ENCODE measurements at places on chromosomes 6 and 20. TPM values are rescaled to one million over a fixed set of nuclear protein-coding genes. Genes with fewer than 3 reads are reported as not detected.

DNA sequence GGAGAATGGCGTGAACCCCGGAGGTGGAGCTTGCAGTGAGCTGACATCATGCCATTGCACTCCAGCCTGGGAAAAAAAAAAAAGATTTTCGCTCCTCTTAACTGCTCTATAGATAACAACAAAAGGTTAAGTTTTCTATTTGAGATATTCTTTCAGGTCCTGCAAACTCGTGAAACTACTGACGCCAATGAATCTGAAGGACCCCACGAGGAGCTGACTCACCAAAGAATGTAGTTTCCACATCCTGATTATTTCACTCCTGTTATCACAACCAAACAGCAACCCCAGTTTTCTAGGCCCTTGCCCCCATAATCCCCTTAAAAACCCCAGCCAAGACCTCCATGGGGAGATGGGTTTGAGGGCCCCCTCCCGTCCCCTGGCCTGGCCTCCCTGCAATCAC lies 58.7 kb downstream of the OTOR start:
- no peak for DNase-seq

GRCh38 chr20:11401988-11402387 lies 515.7 kb upstream of the BTBD3 start:
- no peak for DNase-seq

- DNase-seq: no peak
Observed at GRCh38 chr20:25622450-25623224, 1.2 kb downstream of the NANP start.

- no peak for DNase-seq
Observed at GRCh38 chr6:143128681-143129015, 68.0 kb downstream of the AIG1 start.

DNA sequence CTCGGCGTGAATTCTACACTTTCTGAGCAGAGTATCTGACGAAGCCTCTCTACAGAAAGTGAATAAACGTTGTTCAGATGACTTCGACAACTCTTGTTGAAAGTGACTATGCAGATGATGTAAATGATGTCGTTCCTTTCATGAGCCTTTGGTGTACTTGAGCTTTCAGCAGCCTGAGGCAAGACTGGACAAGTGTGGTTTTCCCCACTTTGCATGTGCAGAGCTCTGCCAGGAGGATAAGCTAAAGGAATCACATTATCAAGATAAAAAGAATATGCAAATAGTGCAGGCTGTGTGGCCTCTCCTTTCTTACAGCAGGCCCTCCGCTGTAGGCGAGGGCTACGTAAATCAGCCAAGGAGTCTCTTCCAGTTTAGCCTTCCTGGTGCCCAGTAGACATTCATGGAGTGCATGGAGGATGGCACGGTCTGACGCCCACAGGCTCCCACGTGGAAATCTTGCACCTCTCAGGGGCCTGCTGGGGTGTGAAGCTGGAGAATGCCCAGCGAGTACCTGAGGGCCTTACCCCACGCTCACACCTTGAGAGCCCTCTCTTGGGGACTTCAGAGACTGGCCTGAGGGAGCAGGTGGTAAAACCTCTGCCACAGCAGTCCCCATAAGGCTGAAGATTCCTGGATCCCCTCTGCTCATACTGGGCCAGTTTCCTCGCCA lies 54.9 kb downstream of the RPP40 start:
- no peak for DNase-seq

- peak; percentile 64 for DNase-seq
Observed at GRCh38 chr6:11918739-11919605, 93.1 kb upstream of the HIVEP1 start.

- DNase-seq: no peak
Observed at GRCh38 chr20:58891086-58891717, 38.7 kb downstream of the GNAS start.

- no peak for DNase-seq
Observed at GRCh38 chr6:55604021-55604420, 25.0 kb upstream of the HMGCLL1 start.

- no peak for DNase-seq
Observed at GRCh38 chr6:22906091-22906549, 336.8 kb downstream of the HDGFL1 start.

DNA sequence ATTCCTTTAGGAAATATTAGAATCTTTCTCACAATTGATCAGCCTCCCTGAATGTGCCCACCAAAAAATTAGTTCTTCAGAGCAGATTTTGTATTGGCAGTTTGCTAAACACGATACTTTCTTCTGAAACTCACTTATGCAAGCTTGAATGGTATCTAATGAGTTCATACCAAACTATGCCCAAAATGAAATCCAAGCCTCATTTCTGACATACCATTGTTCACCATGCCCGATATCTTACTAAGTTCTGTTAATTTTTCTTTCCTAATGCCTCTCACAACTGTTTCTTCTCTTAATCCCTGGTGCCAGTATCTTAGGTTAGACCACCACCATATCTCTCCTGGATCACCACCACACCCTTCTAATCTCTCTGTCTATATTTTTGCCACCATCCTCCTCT lies 755.9 kb downstream of the KIF16B start:
- DNase-seq: no peak

GRCh38 chr6:47737406-47737805 lies 39.0 kb downstream of the ADGRF4 start:
- no peak for DNase-seq

DNA sequence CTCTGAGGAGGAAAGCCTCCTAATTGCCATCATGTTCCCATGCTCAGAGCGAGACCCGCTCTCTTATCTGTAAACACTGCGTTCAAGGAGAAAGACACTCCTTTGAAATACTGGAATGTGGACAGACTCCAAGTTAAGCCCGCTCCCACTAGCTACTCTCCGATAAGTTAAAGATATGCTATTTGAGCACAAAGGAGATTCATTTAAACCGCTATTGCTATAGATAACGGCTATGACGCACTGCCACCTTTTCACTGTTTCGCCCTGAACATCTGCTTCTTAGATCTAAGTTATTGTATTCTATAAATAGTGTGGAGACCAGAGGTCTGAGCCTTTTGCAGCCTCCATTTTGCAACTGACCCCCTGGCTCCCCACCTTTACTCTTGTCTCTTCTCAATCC lies 82.3 kb downstream of the GPX5 start:
- DNase-seq: no peak

DNA sequence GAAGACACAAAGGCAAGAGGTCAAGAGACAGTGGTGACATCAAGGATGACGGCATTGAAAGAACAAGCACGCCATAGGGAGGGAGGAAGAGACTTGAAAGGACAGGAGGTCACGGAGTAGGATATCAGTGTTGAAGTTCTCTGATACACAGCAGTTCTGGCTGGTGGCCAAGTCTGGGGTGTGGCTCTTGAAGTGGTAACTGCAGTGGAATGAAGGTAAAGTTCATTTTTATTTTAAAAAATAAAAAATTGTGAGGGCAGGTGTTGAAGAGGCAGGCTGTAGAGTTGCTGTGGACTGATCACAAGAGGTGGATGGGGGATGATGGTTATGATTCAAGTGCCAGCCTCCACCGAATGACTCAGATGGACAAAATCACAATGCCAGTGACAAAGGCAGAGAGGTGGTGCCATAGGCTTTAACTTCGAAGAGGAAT lies 53.2 kb upstream of the BMP2 start:
- no peak for DNase-seq

GRCh38 chr6:44811456-44811855 lies 423.9 kb downstream of the CDC5L start:
- no peak for DNase-seq

GRCh38 chr20:17379651-17380050 lies 151.5 kb downstream of the BFSP1 start:
- no peak for DNase-seq

DNA sequence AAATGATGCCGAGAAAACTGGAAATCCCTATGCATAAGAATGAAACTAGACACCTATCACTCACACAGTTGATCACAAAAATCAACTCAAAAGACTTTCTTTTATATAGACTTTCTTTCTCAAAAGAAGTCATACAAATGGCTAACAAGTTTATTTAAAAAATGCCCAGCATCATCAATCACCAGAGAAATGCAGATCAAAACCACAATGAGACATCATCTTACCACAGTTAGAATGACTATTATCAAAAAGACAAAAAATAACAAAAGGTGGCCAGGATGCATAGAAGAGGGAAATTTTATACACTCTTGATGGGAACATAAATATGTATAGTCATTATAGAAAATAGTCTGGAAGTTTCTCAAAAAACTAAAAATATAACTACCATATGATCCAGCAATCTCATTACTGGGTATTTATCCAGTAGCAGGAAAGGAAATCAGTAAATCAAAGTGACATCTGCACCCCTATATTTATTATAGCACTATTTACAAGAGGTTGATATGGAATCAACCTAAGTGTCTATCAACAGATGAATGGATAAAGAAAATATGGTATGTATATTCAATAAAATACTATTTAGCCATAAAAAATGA lies 3.4 kb upstream of the RNF217 start:
- no peak for DNase-seq

DNA sequence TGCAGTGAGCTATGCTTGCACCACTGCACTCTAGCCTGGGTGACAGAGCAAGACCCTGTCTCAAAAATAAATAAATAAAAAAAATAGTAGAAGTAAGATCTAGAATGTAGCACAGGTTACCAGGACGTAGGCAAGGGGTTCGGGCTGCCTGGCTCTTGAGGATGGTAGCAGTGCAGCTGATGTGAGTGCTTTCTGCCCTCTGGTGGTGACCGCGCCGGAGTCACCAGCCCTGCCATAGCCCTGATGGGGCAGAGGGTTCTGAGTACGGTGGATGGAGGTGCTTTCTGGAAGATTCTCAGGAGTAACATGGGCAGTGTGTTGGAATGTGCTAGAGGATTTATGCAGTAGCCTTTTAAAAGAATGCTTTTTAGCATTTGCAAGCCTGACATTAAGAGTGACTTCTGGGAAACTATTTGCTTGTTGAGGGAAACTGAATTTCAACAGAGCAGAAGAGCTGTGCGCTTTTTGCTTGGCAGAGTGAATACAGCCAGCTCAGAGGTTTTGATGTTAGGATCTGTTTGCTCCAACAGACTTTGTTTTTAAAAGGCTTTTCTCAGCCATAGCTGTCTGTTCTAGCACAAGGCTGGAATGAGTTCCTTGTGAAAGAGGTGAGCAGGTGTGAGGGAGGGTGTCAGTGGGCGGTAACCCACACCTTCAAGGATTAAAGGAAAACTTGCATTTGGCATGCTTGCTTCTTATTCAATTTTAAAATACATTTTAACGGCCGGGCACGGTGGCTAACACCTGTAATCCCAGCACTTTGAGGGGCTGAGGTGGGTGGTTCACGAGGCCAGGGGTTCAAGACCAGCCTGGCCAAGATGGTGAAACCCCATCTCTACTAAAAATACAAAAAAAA lies 65.9 kb downstream of the PTPN1 start:
- no peak for DNase-seq

CLDN20 gene
- not detected for total RNA-seq

IYD gene
- not detected for total RNA-seq

EYA2 gene
- total RNA-seq: not detected
